ENCODE measurements at places on chromosomes 5 and 9.

- DNase-seq: no peak
These were observed 310.9 kb downstream of the TRIM36 start for GRCh38 chr5:114858665-114859437.

GRCh38 chr5:127770272-127770671 is 67.1 kb downstream of the CCDC192 start:
- no peak for DNase-seq

- no peak for DNase-seq
These were observed 29.8 kb downstream of the SPIN1 start for GRCh38 chr9:88418025-88418424.

DNA sequence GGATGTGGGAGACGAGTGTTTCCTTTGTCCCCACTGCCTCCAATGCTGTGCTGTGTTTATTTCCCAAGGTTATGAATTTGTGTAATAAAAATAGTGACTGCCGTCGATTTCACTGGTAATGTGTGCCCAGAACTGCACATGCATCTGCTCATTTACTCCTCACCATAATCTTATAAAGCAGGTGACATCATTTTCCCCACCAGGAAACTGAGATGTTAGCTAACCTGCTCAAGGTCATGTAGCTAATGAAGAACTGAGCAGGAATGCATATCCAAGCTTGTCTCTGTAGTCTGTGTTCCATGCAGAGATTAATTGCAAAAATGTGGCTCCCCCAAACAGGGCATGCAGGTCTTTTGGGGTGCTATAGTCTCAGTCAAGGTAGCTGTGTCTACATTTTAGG is 224.4 kb downstream of the TENT4A start:
- no peak for DNase-seq

- no peak for DNase-seq
These were observed 204.1 kb downstream of the ARRDC3 start for GRCh38 chr5:91179018-91179417.

DNA sequence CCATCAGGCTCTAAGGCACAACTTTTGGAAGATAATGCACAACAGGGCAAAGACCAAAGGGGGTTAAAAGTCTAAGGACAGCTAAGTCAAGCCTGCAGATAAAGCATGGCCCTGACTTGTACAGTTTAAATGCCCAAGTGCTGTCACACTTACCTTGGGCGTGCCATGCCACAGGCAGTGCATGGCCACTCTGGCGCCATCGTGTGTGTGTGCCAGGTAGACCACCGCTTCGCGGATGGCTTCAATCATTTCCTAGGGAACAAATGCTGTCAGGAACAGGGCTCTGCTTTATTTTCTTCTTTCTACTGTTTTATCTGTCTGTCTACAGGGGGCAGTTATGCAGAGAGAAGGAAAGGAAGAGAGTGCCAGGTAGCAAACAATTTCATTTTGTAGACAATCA is 19.3 kb downstream of the PUM3 start:
- no peak for DNase-seq

GRCh38 chr5:105581988-105582690 is 2019.5 kb upstream of the NUDT12 start:
- DNase-seq: no peak

- DNase-seq: no peak
These were observed 1.1 kb upstream of the NDST1 start for GRCh38 chr5:150506571-150507473.

GRCh38 chr5:88539693-88540365 is 271.2 kb upstream of the TMEM161B start:
- no peak for DNase-seq

GRCh38 chr9:113948891-113949570 is 72.9 kb downstream of the ZNF618 start:
- DNase-seq: no peak

- no peak for DNase-seq
These were observed 142.1 kb downstream of the LHFPL2 start for GRCh38 chr5:78506261-78507024.

GRCh38 chr5:45793638-45794532 is 97.7 kb upstream of the HCN1 start:
- DNase-seq: no peak

GRCh38 chr9:94212091-94212490 is 47.0 kb upstream of the ZNF169 start:
- DNase-seq: peak; percentile 40

DNA sequence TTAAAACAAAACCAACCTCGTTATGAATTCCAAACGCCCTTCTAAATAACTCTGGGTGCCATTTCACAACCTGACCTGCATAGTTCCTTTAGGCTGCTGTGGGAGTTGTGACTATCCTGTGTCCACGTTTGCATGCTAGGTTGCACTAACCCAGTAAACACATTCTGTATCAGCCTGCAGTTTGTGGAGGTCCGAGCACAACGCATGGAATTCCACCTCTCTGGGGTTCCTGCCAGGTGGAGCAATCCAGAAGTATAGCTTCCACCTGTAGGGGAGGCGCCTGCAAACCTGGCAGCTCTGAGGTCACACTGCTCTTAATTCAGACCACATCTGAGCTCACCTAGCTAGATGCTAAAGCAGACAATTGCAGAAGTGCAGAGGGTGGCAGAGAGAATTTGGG is 57.2 kb downstream of the MARCHF3 start:
- DNase-seq: no peak

DNA sequence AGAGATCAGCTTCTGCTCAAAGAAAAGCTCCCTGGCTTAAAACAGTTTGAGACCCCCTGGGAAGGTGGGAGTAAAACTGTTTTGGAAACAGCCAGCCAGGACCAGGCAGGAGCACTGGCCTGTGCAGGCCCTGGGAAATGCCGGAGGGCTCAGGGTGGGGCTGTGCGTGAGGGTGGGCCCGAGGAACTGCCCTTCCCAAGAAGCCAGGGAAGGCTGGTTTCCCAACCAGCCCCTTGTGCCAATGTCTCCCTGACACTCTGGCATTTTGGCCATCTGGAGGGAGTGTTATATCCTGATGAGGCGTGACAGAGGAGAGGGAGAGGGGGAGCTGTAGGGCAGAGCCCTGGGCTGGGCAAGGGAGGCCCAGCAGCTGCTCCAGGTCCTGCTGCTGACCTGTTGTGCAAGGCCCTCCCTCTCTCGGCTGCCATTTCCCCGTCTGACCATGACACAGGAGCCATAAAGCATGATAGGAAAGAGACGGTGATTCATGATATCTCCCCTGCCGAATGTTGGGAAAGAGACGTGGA is 16.1 kb downstream of the OLFML2A start:
- DNase-seq: no peak

DNA sequence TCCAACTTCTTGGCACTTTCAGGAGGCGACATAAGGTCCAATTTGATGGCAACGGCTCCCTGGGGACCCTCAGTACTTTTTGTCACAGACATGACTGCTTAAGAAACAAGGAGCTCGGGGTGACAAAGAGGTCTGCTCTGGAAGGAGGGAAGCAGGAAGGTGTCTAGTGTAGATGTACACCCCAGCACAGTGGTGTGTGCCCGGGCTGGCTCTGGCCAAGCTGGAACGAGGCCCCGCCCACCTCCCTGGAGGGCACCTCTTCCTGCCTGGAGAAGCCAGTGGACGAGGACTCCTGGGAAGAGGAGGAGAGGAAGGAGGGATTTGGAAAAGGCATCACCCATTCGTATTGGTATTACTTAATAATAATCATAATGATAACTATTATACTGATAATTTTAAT is at the start of gene SLC36A2:
Gene SLC36A2, minus strand, starts transcription at position 191 of the 400 bp plus-strand sequence. Its CDS starts 99 bp downstream, at position 92.
- no peak for DNase-seq

DNA sequence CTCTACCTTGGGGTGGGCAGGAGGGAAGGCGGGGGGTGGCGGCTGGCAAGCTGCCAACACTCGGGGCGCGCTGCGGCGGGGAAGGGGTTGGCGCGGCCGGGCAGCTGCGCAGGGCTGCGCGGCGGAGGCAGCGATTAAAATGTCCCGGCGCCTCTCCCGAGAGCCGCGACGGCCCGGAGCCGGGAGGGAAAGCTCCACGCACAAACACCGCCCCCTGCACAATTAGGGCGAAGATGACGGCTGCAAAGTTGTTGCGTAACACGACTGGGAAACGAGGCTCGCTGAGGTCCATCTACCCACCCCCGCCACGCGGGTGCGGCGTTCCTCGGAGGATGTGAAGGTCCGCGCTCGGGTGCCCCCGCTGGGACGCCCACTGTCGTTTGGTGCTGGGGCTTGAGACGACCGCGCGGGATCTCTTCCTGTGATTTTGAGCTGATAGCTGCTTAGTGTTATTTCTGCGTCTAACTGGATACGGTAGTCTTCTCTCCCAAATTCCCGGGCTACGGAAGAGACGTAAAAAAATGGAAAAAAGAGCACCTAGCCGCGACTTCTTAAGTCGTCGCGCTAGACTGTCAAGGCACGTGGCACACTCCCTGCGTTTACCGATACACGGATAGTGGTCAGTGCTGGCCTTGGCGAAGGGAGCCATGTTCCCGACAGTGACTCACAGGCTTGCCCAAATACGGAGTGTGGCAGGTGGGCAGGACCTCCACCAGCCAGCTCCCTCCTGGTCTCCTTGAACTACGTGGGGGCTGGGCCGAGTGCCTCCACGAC is 958 bp upstream of the NFIL3 start:
- peak; percentile 66 for DNase-seq

GRCh38 chr5:141527426-141527825 is 38.5 kb downstream of the PCDHGC5 start:
- DNase-seq: no peak

- DNase-seq: no peak
These were observed 1651.8 kb downstream of the MAT2B start for GRCh38 chr5:165157219-165157618.

- peak; percentile 43 for DNase-seq
These were observed 13.6 kb downstream of the GLRA1 start for GRCh38 chr5:151911011-151911410.

DNA sequence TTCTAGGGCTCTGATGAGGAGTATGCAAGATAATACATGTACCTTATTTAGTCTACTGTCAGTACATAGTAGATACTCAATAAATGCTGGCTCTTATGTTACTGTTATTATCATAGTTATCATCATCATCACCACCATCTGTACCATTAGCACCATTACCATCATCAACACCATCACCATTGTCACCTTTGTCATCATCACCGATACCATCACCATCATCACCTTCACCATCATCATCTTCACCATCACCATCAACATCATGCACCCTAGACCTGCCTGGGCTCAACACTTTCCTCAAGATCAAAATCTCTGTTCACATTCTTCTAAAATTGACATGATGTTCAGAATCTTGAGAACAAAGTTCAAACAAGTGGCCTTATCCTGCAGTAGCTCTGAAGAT is 126.2 kb upstream of the PANK3 start:
- DNase-seq: no peak

DNA sequence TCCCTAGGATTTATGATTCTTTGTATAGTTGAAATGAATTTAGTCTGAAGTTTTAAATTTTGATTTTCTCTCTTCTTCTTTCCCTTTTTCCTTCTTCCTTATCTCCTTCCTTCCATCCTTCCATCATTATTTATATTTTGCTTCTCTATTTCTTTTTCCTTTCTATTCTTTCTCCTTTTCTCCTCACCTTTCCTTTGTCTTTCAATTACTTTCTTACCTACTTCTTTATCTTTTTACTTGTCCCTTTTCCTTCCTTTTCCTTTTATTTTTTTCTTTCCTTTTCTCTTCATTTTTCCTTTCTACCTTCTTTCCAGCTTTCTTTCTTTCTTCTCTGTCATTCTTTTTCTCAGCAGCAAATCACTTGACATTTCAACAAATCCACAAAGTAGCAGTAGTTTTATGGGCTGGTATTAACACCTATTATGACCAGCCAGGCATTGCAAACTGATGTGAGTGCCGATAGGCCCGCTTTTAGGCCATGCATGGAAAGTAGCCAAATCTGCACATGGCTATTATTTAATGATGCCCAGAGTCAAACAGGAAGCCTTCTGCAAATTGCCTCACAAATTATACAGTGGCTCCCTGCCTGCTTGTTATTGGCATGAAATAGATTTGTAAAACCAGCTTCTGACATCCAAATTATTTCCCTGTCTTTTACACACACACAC is 37.1 kb upstream of the NR3C1 start:
- DNase-seq: no peak

GRCh38 chr9:76808636-76809035 is 44.4 kb downstream of the PCA3 start:
- peak; percentile 25 for DNase-seq

- DNase-seq: no peak
These were observed 76.2 kb upstream of the STXBP1 start for GRCh38 chr9:127535834-127536233.

- DNase-seq: peak; percentile 18
These were observed 84.9 kb downstream of the TRPM3 start for GRCh38 chr9:71036501-71036900.

- no peak for DNase-seq
These were observed 139.2 kb upstream of the HMHB1 start for GRCh38 chr5:143672806-143673205.

DNA sequence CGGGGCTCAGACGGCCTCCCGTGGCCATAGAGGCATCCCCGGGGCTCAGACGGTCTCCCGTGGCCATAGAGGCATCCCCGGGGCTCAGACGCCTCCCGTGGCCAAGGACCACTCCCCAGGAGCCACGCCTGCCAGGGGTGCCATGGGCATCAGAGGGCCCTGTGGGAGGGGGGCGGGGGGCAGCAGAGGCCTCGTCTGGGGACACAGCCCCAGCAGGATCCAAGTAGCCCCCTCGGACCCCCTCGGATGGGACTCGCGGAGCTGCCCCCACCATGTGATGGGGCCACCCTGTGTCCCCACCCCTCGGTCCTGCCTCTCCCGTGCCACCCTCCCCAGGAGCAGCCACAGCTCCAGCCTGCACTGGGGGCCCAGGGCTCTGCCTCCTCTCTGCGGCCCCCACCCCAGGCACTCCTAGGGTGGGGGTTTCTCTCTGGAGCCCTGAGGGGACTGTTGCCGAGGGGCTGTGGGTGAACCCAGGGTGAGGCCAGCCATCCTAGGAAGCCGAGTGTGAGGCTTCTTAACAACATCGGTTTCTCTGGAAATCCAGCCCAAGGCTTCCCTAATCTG is 2.5 kb downstream of the ENTPD8 start:
- DNase-seq: no peak

DNA sequence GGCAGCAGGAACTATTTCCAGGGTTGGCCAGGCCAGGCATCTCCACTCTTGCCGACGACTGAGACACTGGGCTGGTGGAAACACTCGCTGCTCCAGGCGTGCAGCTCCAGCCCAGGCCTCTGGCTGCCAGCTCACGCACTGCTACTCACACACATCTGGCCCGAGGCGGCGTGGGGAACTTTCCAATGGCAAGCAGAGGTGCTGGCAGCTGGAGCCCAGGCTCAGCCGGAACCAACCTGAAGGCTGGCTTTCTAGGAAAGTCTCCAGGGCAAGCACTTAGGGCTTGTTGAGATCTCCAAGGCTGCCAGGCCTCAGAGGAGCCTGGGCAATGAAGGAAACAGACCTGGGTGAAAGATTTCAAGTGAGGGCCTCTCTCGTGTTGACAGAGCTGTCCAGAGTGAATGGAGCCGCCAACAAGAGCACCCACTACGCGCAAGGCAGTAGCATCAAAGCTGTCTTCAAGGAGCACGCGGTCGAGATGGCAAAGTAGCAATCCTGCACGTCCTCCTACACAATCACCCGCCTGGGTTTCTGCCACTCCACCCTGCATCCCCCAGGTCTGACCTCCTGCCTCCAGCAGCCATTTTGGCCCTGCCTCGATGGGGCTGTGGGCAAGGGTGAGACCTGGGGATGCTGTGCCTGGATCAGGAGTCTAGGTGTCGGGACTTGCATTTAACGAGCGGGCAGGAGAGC is 14.4 kb downstream of the SH3PXD2B start:
- no peak for DNase-seq

Data from mammary epithelial cell (primary cell).